ENCODE measurements at places on chromosomes 7 and 10. TPM values are rescaled to one million over a fixed set of nuclear protein-coding genes. Genes with fewer than 3 reads are reported as not detected.

TMEM213 gene
- total RNA-seq = not detected

GRCh38 chr10:122350893-122351292 lies 23.6 kb upstream of the PLEKHA1 start:
- DNase-seq = no peak

GRCh38 chr7:40199076-40199802 lies 64.4 kb downstream of the SUGCT start:
- peak; percentile 8 for DNase-seq

GRCh38 chr7:109003742-109004141 lies 434.1 kb downstream of the DNAJB9 start:
- DNase-seq = no peak

SFTPA1 gene
- total RNA-seq = 5.2 TPM

DNA sequence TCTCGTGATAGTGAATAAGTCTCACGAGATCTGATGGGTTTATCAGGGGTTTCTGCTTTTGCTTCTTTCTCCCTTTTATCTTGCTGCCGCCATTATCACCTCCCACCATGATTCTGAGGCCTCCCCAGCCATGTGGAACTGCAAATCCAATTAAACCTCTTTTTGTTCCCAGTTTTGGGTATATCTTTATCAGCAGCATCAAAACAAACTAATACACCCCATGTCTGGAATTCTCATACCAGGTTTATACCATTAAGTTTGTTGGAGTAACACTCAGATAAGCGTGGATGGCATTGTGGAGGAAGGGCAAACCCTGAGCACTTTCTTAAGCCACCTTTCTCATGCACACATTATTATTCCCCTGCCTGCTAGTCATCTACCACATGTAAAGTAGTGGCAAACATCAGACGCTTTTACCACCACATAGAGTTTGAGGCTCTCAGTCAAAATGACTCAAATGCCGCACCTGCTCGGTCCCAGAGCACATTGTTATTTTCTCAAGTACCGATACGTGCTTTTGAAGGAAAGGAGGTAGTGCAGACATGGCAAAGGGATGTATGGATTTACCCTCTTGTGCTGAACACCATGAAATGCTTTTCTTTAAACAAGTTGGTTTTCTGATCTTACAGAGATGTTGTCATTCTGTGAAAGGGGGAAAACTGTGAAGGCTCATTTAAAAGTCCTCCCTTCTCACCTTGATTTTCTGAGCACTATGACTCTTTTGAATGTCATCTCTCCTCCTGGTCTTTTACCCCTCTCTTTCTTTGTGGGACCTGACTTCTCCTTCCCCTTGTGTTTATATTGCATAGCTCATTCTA lies 429.7 kb downstream of the EXOC4 start:
- DNase-seq = no peak

GRCh38 chr7:32588657-32589056 lies 93.4 kb downstream of the AVL9 start:
- peak; percentile 22 for DNase-seq

- no peak for DNase-seq
Observed at GRCh38 chr7:6256109-6256483, 16.3 kb downstream of the CYTH3 start.

PON2 gene
- total RNA-seq = 14.6 TPM

GRCh38 chr10:103609231-103610082 lies 116.0 kb downstream of the NEURL1 start:
- no peak for DNase-seq

LIPJ gene
- not detected for total RNA-seq

CALHM1 gene
- not detected for total RNA-seq

VAX1 gene
- not detected for total RNA-seq

- DNase-seq = no peak
Observed at GRCh38 chr10:77516575-77516974, 121.0 kb downstream of the KCNMA1 start.

- no peak for DNase-seq
Observed at GRCh38 chr7:41147606-41148485, 555.0 kb downstream of the INHBA start.

- DNase-seq = no peak
Observed at GRCh38 chr10:48598243-48598935, 6.5 kb downstream of the ARHGAP22 start.

DNA sequence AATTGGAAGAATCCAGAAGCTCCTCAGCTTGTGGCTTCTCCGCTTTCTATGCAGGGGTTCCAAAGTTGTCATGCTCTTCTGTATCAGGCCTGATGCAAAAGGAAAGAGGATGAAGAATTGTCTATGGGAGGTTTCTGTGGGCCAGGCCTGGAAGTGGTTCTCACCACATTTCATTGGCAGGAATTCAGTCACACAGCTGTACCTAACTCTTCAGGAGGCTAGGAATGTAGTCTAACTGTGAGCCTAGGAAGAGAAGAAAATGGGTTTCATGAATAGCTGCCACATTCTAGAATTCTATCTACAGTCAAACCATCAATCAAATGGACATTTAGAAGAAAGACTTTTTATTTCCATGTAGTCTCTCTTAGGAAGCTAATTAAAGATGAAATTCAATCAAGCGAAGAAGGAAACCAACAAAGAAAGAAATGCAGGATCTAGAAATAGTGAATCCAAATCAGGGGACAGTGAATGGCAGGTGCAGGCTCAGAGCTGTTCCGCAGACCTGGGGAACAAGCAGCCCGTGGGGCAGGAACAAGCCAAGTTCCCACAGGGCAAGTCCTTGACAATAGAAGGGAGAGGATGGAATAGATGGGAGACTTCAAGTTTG lies 25.4 kb upstream of the USP6NL start:
- DNase-seq = no peak

GRCh38 chr7:158549616-158550393 lies 37.8 kb downstream of the PTPRN2 start:
- peak; percentile 47 for DNase-seq

- no peak for DNase-seq
Observed at GRCh38 chr10:127408112-127408710, 140.9 kb upstream of the NPS start.

- no peak for DNase-seq
Observed at GRCh38 chr7:112868609-112869008, 78.4 kb upstream of the TMEM168 start.

DNA sequence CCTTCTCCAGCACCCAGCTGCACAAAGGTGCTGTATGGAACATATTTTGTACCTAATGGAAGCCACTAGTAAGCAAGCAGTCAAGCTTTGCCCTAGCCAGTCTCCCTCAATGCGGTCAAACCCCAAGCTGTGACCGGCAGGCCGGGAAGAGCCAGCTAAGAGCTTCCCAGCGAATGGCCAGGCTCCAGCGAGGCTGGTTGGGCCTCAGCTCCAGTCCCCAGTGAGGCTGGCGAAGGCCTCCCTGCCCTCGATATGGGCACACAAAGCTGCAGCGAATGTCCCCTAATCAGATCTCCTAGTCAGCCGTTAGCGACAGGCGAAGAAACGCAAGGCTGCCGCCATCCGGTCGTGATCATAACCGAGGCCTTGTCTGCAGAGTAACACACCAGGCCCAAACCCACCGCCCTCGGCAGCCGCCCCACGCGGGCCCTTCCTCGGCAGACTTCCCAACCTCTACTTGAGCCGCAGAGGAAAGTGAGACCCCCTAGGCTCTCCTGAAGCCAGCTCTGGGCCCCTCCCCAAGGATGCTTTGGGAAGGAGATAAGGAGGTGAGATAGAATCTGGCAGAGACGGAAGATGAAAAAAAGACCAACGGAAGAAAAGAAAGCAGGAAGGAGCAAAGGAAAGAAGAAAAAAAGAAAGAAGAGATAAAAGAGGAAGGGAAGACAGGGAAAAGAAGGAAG lies 3.1 kb upstream of the HOXA9 start:
- DNase-seq = no peak

Measured in K562 (cell line).